Left renal pelvis (tissue), 4 donors: ENCODE measurements at places on chromosomes 7 and 10.
A peak's percentile ranks its signal among the peaks of the same experiment; 100 is the strongest.

- DNase-seq: no peak
Measured at GRCh38 chr10:69491611-69492010, 40.3 kb downstream of the TSPAN15 start.

DNA sequence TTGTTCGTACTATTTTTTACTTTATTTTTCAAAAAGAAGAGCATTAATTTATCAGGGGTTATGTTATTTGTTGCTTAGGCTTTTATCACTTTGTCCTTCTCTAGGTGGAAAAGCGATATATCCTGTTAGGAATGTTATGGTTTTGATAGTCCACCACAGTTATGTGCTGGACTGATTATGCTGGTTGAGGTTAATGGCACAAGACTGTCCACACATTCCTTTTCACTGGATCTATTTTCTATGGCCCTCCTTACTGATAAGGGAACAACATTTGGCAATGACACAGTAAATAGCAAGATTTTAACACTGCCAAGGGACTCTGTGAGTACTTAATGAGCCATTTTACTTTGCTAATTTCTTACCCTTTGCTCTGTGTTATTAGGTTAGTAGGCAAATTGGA lies 1212.3 kb downstream of the NXPH1 start:
- no peak for DNase-seq

- DNase-seq: no peak
Measured at GRCh38 chr10:72615970-72616369, 9.9 kb downstream of the MICU1 start.

GRCh38 chr7:12211711-12212485 lies 804 bp downstream of the TMEM106B start:
- no peak for DNase-seq

DNA sequence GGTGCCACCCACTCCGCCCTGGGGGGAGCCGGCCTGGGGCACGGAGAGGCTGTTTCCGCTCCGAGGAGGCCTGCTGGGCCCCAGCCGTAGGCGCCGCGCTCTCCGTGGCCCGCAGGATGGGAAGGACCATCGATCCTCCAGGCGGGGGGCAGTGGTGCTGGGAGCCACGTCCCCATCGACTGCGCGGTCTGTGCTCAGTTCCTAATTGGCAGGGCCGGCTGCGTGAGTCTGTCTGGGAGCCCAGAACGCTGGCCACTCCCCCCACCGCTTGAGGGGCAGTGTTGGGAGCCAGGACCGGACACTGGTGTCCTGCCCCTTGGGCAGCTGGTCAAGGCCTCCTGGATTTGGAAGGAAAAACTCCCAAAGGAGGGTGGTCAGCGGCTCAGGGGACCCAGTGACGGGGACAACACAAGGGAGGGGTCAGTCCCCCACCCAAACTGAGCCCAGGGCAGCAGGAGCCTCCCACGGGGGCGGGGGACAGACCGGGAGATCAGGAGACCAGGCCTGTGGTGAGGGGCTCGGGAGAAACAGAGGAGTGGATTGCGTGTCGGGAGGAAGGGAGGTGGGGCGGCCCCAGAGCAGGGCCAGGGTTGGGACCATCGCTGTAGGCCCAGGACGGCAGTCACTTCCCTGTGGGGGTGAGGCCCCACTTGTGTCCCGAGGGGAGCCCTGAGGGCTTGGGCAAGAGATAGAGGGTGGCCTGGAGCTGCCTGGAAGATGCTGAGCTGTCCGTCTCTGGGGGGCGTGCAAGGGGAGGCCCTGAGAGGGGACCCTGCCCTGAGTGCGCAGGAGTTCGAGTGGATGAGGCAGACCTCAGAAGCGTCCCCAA lies 89.0 kb downstream of the UNCX start:
- DNase-seq: no peak

DNA sequence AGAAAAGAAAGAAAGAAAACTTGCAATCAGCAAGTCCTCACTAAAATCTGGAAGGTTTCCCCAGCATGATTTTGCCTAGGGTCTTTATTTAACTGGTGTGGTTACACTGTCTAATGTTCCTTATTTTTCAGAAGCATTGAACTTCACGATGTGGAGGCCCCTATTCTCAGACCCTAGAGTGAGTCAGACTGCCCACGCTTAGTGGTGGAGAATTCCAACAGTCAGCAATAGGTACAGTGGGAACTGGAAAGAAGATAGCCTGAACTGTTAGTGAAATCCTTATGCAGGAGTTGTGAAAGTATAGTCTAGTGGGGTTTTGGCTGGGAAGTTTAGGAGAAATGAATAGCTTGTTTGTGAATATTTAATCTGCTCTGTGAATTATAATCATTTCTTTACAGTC lies 115.0 kb downstream of the FZD1 start:
- DNase-seq: no peak

GRCh38 chr10:124974131-124974530 lies 32.2 kb downstream of the ZRANB1 start:
- DNase-seq: no peak

DNA sequence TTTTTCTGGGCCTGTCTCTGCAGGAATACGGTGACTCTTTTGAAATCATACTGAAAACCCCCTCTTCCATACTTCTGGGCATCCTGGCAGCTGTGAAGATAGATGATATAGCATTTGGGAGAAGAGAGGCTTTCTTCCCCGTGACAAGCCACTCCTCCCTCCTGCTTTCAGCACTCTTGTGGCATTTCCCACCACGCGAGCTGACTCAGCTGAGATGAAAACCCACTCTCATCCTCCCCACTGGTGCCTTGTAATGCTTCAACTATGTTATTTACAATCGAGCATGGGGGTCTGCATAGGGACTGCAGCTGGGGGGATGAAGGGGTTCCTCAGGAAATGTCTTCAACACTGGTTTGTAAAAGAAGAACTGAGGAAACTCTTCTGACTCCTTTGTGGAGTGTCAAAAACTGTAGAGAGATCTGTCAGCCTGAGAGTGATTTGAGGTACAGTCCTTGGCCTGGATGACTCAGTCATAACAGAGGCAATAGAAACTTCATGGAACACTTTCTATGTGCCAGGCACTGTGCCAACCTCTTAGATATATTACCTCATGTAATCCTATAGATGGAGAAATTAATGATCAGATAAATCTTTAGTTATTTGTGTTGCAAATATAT lies 1.7 kb upstream of the TBATA start:
- DNase-seq: no peak

- DNase-seq: no peak
Measured at GRCh38 chr7:13179775-13180523, 492.5 kb downstream of the ARL4A start.

- peak; percentile 21 for DNase-seq
Measured at GRCh38 chr10:90857635-90858460, at the start of gene HTR7. Gene HTR7, minus strand, starts transcription at chr10:90858039. Its CDS starts 368 bp downstream, at chr10:90857671.

- DNase-seq: no peak
Measured at GRCh38 chr10:132408367-132408781, 11.4 kb downstream of the PWWP2B start.

GRCh38 chr7:34949361-34949760 lies 87.9 kb downstream of the DPY19L1 start:
- no peak for DNase-seq

DNA sequence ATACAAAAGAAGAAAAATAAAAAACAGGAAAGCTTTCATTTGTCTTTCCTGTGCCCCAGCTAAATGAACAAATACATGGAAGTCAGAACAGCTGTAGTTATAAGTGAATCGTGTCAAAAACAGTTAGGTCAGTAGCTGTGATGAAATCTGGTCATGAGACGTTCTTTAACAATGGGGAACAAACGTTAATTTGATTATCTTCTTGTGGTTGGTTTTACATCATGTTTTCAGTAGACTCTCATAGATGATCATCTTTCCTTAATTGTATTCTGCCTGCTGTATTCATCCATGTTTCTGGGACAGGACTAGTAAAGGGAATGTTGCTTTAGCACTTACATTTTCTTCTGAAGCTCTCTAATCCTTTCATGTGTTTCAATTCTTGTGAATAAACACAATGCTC lies 97.0 kb downstream of the PCLO start:
- DNase-seq: no peak

DNA sequence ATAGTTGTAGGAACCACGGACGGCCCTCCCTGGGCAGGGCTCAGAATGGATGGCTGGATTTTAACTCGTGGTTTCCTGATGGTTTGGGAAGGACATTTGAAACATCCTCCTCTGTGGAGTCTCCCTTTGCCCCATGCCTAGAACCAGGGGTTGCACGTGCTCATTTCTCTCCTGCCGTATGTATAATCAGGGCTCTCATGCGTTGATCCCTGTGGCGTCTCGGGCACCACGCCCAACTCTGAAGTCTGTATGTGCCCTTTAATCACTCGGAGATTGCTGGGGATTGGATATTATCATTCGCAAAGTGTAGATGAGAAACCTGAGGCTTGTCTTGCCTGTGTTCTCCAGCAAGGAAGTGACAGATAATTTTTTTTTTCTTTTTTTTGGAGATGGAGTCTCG lies 257.1 kb downstream of the CAMK1D start:
- DNase-seq: no peak

DNA sequence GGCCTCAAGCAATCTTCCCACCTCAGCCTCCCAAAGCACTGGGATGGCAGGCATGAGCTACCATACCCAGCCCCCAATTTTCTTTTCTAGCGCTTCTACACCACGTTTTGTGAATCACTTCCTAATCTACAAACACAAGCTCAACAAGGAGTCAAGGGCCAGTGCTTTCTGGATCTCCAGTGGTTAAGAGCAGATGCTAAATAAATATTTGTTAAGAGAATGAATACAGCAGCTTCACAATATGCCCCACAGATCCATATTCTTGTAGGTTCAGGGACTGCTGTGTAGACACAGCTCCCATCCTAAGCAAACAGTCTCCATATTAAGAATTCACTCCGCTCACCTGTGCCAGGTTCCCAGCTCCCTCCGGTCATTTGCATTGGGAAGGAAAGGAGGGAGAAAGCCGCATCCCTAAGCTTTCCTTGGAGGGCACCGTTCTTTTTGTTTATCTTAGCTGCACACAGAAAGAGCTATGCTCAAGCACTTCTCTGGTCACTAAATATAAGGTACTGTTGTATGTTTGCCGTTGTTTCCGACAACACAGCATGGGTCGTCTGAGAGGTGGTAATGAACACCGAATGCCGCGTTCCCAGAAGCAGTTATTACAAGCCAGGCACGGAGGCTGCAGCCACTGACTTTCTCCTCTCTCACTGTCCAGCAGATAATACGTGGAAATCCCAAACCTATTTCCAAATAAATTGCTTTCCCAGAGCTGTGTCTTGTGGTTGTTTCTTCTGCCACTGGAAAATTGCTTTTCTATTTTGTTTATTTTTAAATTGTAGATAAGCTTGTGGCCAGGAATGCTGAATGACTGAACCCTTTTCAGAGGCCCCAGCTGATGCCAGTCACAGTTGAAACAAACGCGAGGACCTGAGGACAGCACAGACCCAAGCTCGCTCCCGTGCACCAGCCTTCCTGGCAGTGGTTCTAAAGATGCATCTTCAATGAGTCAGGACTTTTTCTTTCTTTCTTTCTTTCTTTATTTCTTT lies 217.1 kb downstream of the PRPF18 start:
- no peak for DNase-seq

DNA sequence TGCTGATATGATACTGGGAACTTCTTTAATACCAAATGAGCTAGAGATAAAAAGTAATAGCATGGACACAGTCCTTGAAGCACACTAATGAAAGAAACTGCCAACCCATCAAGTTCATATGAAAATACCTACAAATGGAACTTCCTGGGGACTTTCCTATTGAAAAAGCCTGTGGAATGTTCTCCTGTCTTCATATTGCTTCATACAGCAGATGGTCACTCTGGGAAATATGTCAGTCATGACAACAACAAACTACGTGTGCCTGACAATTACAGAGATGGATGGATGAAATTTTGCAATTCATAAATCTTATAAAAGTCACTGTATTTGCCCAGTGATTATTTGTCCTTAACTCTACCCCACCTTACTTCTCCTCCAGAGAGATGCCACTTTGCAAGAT lies 106.6 kb upstream of the COL1A2 start:
- no peak for DNase-seq

DNA sequence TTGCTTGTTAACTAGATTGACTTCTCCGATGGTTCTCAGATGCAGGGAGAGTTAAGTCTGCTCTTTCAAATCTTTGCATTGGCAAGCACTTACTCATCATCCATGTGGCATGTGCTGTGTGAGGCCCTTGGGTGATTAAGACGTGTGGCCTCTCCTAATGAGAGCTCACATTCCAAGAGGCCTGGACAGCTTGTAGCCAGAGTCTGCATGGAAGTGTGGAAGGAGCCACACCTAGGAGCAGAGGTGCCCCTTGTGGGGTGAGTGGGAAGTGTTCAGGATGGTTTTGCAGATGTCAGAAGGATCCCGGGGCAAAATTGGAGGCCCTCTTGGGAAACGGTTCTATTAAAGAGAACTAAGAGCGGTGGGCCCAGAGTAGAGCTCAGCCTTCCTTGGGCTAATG lies 225.9 kb downstream of the PAXIP1 start:
- no peak for DNase-seq

- no peak for DNase-seq
Measured at GRCh38 chr10:92787557-92788152, 60.7 kb upstream of the EXOC6 start.

DNA sequence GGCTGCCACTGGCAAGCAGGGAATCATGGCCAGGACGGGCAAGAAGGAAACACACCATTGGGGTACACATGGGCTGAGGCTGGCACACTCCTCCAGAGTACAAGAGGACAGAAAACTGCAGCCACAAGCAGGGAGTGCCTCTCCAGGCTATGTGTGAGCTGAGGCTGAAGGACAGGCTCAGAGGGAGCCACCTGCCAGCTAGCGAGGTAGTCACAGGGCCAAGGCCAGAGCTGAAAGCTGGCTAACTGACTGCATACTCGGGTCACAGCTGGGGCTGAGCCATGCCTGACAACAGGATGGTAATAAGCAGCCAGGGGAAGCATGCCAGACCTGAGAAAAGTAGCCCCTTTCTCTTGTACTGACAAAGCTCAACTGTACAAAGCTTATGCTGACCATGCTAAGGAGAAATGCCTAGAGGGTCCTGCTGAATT lies 52.0 kb downstream of the KIF5B start:
- no peak for DNase-seq

DNA sequence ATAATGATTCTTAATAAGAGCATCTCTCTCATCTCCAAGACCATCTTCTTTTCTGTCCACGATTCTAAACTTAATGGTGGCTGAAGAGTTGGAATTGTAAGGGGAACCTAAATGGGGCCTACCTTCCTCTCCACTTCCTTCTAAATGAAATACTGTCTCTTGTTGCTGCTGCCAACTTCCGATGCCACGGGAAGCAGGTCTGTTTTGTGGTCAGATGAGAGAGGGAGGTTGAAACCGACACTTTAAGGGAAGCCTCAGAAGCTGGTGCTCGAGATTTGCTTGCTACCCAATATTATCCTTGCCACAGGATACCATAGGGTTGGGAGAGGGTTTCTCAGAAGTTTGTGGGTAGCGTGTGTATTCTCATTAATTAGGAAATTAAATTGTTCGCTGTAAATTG lies 464.1 kb downstream of the SUGCT start:
- DNase-seq: no peak
